ENCODE measurements at places on chromosomes 16 and 17.

DNA sequence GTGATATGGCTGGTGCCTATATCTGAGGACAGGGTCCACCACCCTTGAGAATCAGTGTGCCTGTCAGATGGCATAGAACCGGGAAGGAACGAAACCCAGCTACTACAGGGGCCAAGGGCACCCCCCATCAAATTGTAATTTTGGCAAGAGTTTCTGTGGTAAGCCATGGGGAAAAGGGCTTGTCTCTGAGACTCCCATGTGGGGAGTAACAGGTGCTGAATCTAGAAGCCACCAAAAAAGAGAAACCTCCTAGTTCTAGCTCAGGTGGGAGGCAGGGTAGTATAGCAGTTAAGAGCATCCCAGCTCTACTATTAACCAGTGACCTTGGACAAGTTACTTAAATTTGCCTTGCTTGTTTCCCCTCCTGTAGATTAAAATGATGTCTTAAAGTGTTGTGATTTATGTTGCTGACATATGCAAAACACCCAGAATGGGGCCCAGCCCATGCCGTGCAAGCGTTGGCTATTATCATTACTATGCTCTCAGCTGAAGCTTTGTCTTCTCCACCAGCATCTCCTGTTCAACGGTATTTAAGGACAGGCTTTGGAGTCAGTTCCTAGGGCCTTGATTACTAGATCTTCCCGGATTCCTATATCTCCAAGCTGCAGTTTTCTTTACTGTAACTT lies 210.7 kb upstream of the NLRP1 start:
- H3K27me3 ChIP-seq, result peaks cover 14% of the 10 kb centered on the region
- no peak overlapping the region for H3K4me3 ChIP-seq
- no peaks in the 10 kb centered on the region for H3K4me1 ChIP-seq
- H3K36me3 ChIP-seq, result no peaks in the 10 kb centered on the region
- H3K27ac ChIP-seq, result no peak overlapping the region
- DNase-seq, result no peak

- no peak overlapping the region for H3K4me3 ChIP-seq
- no peak for DNase-seq
- no peaks in the 10 kb centered on the region for H3K36me3 ChIP-seq
- no peaks in the 10 kb centered on the region for H3K4me1 ChIP-seq
- H3K27me3 ChIP-seq, result no peaks in the 10 kb centered on the region
These were observed 1465.0 kb upstream of the GOT2 start for GRCh38 chr16:60199150-60199549.

- H3K4me1 ChIP-seq, result peaks cover 19% of the 10 kb centered on the region
- no peaks in the 10 kb centered on the region for H3K27me3 ChIP-seq
- peak overlapping the region; percentile 28 for H3K27ac ChIP-seq
- peaks cover 3% of the 10 kb centered on the region for H3K36me3 ChIP-seq
These were observed 1.0 kb downstream of the SDK2 start for GRCh38 chr17:73643001-73643851.

DNA sequence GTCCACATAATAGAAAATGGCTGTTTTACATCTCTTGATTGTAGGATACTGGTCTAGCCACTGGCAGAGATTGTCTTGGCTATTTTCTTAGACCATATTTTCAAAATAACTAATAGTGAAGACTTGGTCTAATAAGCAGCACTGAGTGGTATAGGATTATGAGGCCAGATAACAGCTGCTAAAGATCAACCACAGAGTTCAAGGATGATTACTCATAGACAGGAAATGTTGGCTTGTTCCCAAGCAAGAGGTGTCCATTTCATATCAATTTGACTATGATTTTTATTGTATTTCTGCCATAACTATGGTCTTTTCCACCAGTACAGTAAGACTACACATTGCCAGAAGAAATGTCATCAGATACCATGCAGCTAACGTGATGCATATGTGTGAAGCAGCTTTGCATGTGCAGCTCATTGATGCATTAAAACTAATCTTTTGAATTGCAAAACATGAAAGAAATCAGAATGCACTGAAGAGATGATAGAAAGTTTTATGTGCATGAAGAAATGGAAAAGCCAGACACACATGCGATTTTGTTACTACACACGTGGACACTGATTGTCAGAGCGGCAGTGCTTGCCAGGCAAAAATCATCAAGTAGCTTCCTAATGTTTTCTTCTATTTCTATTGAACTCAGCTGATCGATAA lies 693.3 kb downstream of the CDH11 start:
- no peak for DNase-seq
- no peak overlapping the region for H3K27ac ChIP-seq
- no peaks in the 10 kb centered on the region for H3K27me3 ChIP-seq
- H3K4me1 ChIP-seq, result no peaks in the 10 kb centered on the region
- no peak overlapping the region for H3K4me3 ChIP-seq
